ENCODE measurements at places on chromosomes 6 and 20.

DNA sequence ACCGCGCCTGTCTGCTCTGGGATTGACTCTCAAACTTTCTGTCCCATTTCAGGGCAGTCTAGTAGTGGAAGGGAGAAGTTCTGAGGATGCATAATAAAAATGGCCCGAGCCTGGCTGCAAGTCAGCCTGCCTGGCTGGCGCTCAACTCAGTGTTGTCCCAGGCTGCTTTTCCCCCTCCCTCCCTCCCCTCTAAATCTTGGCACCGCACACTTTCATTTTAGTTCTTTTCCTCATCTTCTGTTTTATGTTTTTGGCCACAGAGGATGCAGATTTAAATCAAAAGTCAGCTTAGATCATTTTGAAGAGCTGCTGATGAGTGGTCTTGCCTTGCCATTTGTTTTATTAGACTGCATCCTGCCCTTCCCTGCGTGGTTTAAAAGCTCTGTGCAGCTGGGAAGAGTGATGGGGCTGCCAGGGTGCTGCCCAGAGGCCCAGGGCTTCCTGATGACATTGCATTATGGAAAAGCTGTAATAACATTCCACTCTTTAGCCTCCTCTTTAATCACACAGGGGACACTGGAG is 6.5 kb upstream of the UQCC2 start:
- no peak for DNase-seq

GRCh38 chr6:122780114-122780513 is 598 bp downstream of the FABP7 start:
- no peak for DNase-seq

DNA sequence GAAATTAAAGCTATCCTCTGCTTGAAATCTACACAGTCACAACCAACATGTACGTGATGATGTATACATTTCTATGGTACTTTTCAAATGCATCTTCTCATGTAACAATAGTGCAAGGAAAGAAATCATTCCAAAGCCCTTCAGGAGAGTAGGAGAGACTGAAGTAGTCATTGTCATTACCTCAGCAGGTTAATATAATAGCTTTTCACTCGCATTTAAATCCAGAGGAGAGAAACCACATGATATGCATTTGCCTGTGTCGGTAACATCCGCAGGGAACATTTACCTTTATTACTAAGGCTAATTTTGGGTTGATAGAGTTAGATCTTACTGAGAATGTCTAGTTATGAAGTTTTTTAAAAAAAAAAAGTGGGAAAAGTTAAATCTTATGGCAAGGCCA is 186.6 kb upstream of the DTNBP1 start:
- no peak for DNase-seq

- no peak for DNase-seq
These were observed 199.8 kb upstream of the POU3F2 start for GRCh38 chr6:98634569-98634968.

DNA sequence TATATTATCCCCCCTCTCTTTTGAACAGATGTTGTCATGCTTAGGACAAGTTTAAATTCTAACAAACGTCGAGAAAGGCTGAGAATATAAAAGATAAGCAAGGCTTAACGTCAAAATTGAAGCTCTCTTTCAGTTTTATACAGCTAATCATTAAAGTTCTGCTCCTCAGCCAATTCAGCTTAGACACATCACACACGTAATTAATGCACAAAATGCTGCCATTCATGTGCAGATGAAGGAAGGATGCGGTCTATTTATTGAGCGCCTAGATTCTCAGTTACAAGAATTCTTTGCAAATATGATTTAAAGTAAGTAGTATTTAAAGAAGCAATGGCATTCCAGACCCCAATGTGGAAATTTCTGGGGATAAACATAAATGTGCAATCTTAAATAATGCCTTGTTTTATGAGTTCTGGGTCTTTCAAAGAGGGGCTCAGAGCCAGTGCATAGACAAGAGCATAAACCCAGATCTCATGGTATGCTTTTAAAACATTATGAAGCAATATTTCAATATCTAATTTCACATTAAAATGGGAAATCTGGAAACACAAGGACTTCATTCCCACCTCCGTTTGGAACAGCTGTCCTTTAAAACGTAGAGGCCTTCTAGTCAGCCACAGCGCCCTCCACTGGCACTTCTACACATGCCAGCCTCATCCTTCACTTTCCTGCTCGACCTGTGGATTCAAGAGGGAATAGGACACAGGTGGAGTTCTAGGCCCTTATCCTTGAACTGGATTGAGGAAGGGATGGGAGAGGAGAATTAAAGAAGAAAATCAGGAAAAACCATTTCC is 85.8 kb downstream of the LYRM4 start:
- DNase-seq: no peak

All from CD4-positive, alpha-beta T cell treated with Interleukin-6 at 100 ng/mL for 8 hours (primary cell).